ENCODE measurements at places on chromosomes 1 and 21.

GRCh38 chr1:54846716-54847284, 40.2 kb downstream of the DHCR24 start:
- DNase-seq = no peak

DNA sequence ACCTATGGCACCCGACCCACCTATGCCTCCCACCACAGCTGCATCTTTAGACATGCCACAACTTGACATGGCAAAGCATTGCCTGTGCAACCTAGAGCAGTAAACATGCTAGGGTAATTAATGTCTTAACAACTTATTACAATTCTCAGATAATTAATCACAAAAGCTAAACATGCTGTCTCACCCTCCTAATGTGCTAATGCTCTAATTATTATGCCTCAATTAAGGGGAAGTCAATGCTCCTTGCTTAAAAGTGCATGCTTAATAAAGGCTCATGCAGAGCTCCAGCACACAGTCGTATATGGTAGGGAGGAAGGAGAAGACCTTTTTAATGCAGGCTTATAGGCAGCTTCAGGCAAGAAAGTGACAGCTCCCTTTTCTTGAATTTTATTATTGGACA, 396.0 kb downstream of the SEC16B start:
- no peak for DNase-seq

- DNase-seq = no peak
Measured at GRCh38 chr21:33945652-33946270, 30.2 kb upstream of the ATP5PO start.

DNA sequence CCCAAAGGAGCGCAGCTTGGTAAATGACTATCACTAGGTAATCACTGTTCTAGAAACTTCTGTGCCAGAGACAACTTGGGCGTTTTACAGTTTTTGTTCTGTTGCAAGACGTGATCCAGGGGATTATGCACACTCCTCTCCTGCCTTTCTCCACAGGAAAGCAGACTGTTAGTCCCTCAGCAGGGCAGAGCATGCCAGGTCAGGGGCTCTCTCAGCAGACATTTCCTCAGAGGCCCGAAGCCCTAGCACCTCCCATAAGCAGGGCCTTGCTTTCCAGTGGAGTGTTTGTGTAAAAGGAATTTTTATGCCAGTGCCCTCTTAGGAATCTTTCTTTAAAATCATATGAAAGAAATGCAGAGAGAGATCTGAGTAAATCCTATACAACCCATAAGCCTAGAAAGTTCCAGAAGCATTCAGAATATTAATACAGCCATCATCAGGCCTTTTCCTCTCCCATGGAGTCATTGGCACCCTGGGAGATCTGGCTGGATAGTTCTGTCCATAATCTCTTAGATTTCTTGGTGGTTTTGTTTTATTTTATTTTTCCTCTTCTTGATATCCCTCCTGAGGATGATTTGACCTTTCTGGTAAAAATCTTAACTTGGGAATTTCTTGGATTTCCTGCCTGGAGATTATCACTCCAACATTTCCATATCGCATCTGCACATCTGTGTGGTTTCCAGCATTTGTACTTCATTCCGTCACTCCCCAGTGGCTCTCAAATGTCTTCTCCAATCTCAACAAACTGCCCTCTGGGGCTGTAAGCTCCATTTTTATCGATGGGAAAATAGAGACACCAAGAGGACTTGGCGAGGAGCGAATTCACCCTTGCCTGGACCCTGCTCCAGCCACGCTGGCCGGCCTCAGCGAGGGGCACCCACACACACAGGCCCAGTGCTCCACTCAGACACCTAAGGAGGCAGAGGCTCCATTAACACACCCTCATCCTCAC, 116.1 kb downstream of the PSMG1 start:
- DNase-seq = no peak

GRCh38 chr21:15752763-15753407, 23.1 kb downstream of the USP25 start:
- no peak for DNase-seq

GRCh38 chr1:167711797-167712196, 10.0 kb upstream of the MPZL1 start:
- no peak for DNase-seq

- no peak for DNase-seq
Measured at GRCh38 chr1:239311331-239311730, 75.0 kb upstream of the CHRM3 start.

DNA sequence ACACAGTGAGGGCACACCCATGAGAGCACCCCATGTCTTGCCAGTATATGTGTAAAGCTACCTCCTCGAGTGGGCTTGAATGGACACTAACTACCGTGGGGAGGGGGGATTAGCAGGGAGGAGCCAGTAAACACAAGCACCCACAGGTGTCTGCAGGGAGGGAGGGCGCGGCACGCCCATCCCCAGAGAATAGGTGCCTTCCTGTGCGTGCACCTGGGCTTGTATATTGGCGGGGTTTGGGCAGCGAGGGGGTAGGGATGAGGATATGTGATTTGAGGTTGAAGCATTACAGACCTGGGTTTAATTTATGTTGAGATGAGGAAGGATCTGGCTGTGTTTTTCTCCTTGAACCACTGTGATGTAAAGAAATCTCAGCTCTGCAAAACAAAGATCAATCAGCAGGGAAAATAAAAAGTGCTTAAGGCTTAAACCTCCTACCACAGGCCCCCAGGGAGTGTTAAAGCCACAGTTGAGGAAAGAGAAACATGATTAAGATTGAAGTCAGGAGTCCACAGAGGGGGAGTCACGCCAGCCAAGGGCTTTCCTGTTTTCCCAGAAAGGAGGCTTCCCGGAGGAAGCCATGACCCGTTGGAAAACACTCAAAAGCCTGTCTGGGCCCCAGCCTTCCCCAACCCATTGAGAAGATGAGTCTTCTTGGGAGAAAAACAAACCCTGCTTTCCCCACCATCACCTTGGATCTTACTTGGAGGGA, 80.0 kb downstream of the CAMK2N1 start:
- DNase-seq = peak; percentile 18

DNA sequence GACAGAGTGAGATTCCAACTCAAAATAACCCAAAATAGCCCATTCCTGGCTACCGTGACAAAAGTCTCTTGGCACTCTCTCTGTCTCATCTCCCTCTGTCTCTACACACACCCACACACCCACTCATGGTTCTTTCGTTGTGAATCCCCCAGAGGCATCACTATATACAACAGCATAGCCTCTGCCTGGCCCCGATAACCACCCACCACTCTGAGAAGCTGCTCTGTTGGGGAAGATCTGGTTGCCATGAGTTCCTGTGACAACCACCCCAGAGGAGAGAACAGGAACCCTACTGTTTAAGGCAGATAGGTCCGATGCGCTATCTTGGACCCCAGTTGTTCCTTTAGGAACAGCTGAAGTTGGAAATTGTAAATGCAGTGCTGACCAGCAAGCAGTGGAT, 70.4 kb upstream of the LYST start:
- DNase-seq = no peak

GRCh38 chr1:53315456-53316423, 12.1 kb downstream of the LRP8 start:
- no peak for DNase-seq

GRCh38 chr1:105865546-105865945, 1190.9 kb upstream of the PRMT6 start:
- DNase-seq = no peak

- no peak for DNase-seq
Measured at GRCh38 chr21:14699433-14700407, 153.6 kb upstream of the SAMSN1 start.

DNA sequence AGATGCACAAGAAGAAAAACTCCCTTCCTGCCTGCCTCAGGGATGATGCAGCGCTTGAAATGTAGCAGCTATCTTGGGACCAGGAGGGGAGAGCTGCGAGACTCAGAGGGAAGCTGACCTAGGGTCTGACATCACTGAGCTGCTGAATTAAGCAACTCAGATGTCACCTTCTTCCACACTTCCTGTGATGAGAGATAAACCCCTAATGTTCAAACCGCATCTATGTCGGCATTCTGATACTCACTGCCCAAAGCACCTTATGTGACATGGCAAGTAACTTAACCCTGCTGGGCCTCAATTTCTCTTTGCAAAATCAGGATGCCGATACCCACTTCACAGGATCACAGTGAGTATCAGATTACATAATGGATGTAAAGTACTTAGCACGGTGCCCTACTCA, 9.1 kb upstream of the AK2 start:
- DNase-seq = no peak

GRCh38 chr1:224733027-224733911, 117.2 kb downstream of the CNIH3 start:
- no peak for DNase-seq

DNA sequence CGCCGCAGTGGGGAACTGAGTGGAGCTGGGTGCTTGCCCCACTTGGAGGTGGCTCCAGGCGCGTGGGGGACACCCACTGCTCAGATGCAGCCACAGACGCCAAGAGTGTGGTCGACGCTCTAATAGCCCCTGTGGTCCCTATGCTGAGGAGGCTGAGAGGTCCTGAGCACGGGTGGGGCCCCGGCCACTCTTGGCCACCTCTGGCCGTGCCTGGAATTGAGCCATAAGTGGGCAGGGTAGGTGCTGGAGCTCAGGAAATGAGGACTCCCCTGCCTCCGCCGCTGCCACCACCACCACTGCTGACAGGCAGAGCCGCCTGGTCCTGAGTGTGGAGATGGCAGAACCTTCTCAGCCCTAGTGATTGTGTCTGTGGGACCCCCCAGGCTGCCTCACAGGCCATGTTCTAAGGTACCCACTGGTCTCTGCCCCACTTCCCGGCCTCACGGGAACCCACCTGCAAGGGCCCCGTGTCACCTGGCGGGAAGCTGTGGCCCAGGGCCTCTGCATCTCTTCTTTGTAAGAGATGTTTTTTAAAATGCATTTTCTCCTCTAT, 34.6 kb upstream of the DIP2A start:
- no peak for DNase-seq

GRCh38 chr1:169102567-169102966, 3.9 kb upstream of the ATP1B1 start:
- no peak for DNase-seq

DNA sequence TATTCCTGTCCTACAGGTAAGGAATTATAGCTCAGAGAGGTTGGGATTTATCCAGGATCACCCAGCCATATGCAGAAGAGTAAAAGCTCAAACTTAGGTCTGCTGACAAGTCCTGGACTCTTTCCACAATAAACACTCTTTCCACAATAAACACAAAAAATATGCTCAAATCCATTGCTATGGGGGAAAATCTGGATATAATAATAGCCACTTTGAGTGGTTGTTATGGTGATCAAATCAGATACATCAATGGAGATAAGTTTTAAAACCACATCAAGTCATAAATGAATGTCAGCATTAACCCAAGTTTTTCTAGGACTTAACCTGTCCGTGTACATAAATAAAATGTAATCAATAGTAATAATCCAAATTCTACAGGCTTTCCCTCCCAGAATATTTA, 22.3 kb upstream of the TTF2 start:
- no peak for DNase-seq

DNA sequence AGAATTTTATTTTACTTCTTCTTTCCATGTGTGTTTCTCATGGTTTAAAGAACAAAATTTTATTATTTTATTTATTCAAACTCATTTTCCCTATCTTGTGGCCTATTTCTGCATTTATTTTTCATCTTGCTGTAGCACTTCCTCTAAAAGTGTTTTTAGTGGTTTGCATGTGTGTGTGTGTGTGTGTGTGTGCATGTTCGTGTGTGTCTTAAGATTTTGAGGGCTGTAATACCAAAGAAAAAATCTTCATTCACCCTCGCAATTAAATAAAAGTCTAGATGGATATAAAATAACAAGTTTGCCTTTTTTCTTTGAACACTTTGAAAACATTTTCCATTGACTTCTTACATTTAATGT, 24.6 kb upstream of the FCRL3 start:
- no peak for DNase-seq

DNA sequence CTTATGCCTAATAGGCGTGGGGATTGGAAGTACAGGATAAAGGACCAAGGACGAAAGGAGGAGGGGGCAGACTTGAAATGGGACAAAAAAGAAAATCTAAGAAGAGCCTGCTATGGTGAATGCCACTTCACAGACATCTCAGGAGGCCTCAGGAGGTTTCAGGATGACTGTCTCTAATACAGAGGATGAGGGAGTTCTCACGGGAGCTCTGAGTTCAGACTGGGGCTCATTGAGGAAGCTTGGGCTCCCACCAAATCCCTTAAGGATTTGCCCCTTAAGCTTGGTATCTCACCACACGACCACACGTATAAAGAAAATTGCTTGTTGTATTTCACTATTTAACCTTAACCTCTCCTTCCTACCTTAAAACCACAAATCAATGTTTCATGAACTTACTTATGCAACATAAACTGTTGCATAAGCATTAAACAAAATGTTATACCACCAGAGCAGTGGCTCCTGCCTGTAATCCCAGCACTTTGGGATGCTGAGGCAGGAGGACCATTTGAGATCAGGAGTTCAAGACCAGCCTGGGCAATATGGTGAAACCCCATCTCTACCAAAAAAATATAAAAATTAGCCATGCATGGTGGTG, 12.4 kb downstream of the SLC30A1 start:
- no peak for DNase-seq

DNA sequence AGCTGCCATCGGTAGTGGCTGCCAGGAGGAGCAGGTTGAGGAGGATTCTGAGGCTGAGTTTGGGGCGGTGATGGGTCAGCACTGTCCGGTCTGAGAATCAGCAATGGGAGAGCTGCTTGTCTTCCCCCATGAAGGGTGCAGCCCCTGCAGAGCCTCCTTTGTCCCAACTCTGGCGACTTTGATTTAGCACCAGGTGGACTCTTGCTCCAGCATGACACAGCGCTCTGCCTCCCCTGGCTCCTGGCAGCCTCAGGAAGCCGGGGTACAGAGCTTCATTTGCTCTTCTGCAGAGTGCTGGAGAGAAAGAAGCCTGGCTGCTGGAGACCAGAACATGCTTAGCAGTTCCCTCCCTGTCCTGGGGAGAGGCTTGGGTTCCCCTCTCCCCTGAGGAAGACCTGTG, 13.3 kb downstream of the ZDHHC18 start:
- no peak for DNase-seq

GRCh38 chr1:204736836-204737235, 51.3 kb upstream of the LRRN2 start:
- DNase-seq = no peak

GRCh38 chr1:87084244-87084836, 169.9 kb downstream of the HS2ST1 start:
- no peak for DNase-seq

Data from AG09319 (cell line).